ENCODE measurements at places on chromosomes 12 and 14.
A peak's percentile ranks its signal among the peaks of the same experiment; 100 is the strongest.

DNA sequence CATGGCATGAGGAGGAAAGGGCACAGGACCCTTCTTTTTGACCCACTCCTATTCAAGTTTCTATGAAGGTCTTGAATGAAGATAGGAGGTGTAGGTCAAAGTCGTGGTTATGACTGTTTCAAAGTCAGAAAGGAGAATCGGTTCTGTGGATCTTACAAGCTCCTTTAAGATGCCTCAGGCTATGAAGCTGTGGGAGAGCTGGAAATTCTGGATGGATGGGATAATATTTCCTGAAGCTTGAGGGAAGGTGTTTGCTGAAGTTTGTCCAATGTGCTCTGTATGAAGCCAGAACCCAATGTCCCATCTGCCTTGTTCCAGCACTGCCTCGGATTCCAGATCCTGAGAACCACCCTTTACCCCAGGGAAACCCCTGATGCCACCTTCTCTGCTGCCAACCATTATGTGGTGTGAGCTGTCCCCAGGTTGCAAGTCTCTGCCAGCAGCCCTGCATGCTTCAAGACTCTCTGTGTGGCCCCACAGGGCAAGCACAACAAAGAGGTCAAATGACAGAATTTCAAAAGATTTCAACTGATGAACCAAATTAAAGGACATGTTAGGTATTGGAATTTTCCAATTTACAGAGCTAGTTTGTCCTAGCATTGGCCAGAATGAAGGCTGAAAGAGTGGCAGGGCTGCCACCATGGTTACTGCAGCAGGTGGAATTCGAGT lies 472.0 kb downstream of the RGS6 start:
- no peak for DNase-seq

DNA sequence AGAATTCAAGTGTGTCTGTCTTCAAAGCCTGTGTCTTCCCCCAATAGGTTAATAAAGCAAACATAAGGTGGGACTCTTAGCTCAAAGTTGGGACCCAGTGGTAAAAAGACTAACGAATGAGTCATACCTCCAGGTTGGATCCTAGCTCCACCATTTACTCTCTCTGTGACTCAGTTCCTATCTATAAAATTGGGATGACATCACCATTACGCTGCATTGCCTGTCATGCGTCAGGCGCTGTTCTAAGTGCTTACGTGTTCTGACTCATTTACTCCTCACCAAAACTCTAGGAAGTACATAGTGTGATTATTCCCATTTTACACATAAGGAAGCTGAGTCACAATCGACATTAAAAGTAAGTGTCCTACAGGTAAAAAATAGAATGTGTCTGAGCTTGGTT lies 915.8 kb downstream of the VRK1 start:
- DNase-seq = no peak

DNA sequence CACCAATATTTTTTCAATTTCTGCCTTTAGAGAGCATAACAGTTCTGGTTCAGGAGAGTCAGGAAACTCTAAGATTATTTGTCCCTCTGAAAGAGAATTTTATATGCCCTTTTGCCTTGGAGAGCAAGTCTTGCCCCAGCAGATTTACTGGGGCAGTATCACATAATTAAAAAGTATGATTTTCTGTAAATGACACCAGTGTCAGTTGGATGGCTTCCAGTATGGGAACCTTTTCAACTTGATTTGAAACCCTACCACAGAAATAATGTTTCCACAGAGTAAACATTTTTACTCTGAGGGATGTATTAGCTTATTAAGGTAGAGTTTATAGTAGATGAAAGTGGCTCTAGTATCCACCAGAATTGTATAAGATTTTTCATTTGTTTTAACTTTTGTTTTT lies 15.4 kb downstream of the NOPCHAP1 start:
- no peak for DNase-seq

DNA sequence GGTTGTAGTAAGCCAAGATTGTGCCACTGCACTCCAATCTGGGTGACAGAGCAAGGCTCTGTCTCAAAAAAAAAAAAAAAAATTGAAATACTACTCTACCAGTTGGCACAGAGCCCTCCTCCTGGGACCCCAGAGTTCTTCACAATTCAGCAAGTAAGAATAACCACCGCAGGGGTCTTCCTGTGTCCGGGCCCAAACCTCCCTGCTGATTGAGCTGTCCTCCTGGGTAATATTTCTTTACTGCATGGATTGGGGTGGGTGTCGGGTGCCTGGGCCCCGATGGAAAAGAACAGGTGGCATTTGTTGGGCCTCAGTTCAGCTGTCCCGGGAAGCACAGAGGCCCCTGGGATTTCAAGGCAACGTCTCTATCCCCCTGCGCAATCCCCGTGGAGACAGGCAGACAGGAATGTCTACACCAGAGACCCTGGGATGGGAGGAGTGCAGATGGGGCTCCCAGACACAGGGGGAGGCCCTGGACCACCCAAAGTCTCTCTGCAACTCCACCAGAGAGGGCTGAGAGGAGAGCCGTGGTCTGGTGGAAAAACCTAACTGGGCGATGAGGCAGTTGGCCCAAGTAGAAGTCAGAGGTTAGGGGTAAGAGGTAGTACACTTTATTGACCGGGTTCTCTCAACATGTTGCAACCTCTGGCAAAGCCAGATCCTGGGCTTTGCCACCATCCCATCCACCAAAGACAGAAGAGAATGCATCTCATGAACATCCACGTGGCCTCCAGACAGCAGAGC lies 32.7 kb upstream of the VPS37B start:
- no peak for DNase-seq

GRCh38 chr14:51297066-51297465 lies 57.0 kb downstream of the TMX1 start:
- DNase-seq = no peak

DNA sequence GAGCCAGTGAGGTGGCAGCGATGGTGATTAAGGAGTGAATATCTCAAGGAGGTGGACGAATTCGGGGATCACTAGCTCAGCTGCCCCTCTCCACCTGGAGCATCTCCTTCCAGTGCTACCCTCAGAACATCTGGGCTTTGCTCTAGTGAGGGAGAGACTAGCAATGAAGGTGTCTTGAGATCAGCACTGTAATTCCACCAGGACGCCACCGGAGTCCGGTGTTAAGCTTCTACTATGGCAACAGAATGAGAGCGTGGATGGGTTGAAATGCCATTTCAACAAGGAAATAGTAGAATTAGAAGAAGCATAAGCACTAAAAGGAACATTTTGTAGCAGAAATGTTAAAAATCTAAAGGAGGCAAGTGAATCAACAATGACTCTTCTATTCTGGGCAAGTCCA lies 61.1 kb downstream of the NTF3 start:
- no peak for DNase-seq

GRCh38 chr12:12350868-12351463 lies 924 bp upstream of the MANSC1 start:
- DNase-seq = no peak

- DNase-seq = no peak
Measured at GRCh38 chr12:104557488-104558195, 100.9 kb downstream of the CHST11 start.

- no peak for DNase-seq
Measured at GRCh38 chr14:28673056-28673455, 93.5 kb upstream of the FOXG1 start.

- peak; percentile 62 for DNase-seq
Measured at GRCh38 chr12:48852734-48853688, 1.0 kb upstream of the DDX23 start.

- no peak for DNase-seq
Measured at GRCh38 chr12:58026426-58026825, 85.1 kb downstream of the ATP23 start.

DNA sequence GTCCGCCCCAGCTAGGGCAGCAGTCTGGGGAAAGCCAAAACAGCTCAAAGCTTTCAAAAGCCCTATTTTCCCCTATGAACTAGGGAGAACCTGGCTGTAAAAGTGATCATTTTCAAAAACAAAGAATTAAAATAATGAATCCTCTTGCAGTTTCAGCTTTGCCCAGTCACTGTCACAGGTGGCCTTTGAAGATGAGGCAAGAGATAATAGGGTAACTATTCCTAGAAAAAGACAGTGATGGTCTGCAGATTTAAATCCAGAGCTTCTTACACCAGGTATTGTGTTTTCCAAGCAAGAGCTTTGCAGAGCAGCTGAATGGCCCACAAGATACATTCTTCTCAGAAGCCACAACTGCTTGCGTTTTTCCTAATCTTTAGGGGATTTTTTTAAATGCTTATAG lies 80.2 kb upstream of the NUDT4 start:
- DNase-seq = no peak

DNA sequence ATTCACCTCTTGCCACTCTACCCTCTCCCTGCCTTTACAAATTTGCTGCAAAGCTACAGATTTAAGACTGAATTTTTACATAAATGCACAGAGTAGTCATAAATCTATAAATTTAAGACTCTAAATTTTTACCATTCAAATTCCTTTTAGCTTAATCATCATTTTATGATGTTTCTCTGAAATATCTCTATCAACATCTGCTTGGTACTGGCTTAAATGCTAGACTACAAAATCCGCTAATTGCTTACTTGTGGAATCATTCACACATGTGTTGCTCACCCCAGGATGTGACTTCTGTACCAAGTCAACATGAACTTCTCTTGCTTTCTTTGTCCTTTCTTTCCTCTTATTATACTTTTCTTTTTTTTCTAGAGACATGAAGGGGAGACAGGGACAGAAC lies 109.2 kb downstream of the GALC start:
- no peak for DNase-seq

DNA sequence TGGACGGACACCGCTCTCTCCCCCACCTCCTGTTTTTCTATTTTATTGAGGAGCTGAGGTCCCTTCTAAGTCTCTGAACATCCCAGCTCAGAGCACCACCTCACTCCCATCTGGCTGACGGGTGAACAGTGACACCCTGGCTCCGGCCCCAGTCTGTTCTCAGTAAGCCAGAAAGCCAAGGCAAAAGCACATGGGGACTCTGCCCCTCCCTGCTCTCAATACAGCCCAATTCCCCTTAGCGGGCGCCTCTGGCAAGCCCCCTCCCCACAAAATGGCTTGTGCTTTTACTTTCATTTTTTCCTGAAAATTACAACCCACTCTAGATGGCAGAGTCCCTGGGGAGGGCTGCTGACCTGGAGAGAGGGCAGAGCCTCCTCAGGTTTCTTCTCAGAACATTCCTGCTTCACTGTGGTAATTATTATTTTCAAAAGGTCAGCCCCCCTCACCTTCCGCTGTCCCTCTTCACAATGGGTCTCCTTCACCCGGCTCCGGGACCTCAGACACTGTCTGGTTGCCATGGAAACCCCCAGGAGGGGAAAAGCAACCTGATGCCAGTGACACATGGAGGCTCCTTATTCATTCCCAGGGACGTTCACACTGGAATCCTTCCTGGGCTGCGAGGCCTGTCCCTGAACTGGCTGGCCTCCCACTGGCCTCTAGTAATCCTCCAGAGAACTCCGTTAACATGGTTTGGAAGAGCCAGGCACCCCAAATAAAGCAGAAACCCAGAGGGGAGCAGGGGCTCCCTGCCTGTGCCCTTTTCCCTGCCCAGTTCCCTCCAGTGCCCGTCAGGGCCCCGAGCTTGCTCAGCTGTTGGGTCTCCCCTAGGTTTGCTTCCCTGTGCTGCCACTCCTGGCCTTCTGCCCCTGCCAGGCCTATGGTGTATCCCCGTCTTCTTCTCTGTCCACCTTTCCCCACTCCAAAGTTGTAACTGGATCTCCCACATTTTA lies 15.9 kb downstream of the COL2A1 start:
- no peak for DNase-seq

DNA sequence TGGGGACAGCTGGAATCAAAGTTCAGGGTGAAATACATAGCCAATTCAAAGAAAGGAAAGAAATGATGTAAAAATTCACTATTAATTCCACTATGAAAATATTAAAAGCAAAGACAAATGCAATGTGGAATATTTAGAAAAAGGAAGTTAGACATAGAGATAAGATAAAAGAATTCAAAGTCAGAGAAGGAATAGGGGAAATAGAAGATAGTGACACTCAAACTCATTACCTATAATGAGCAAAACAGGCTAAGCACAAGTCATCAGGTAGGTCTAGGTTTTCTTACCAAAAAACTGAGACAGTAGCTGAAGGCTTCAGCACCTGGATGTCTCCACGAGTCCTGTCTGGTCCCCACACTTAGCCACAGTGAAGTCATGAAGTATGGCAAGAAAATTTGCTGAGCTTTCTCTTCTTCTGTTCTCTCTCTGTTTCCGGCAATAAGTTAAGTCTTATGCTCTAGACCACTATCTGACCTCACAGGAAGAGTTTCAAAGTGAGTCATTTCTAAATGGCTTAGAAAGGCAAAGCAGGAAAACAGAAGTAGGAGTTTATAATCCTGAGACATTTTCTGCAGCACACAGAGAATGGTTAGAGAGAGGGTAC lies at the start of gene C3AR1:
TSS of gene C3AR1 (minus strand) at position 369 of the 604 bp plus-strand sequence. CDS start 6,174 bp downstream, outside the sequence.
- no peak for DNase-seq

DNA sequence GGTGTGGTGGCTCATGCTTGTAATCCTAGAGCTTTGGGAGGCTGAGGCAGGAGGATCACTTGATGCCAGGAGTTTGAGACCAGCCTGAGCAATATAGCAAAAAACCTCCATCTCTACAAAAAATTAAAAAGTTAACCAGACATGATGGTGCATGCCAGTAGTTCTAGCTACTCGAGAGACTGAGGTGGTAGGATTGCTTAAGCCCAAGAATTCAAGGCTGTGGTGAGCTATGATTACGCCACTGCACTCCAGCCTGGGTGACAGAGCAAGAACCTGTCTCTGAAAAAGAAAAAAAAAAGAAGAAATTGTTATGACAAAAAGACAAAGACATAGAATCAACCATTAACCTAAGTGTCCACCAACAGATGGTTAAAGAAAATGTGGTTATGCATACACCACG lies 2.1 kb upstream of the ATP23 start:
- no peak for DNase-seq

GRCh38 chr14:29926701-29927375 lies 809 bp downstream of the PRKD1 start:
- DNase-seq = no peak

GRCh38 chr12:95988506-95989275 lies 7.5 kb downstream of the HAL start:
- no peak for DNase-seq

- no peak for DNase-seq
Measured at GRCh38 chr12:103421402-103421801, 74.4 kb downstream of the C12orf42 start.

GRCh38 chr14:71532344-71532743 lies 399.9 kb upstream of the RGS6 start:
- DNase-seq = no peak

DNA sequence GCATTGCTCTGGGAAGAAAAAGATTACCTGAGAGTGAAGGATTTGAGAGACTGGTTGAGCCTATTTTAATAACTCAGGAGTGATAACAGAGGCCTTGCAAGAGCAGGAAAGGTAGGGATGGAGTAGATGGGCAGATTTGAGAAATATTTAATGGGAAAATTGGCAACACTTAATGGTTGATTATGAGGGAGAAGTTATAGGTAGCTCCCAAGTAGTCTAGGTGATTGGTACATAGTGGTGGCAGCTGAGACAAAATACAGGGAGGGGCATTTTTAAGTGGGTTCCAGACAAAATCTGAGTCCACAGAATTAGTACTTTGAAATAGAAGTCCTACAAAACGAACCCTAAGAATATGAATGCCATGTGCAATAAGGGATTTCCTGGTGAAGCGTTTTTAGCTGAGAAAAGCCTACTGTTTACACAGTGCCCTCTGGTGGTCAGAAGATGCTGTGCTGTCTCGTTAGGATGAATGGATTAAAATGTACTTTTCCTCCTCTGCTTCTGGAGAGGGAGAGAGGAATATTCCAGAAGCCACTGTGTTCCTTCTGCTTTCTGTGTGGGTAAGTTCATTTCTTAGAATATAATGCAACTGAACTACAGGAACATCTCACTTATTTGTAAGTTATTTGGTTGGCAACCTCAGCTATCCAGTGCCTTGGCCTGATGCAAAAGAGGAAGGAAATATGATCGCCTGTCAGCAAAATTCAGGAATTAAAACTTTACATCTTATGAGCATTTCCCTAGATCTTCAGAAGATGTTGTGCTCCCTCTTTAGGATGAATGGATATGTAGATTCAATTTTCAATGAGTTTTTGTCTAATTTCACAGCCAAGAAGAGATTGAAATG lies 6.5 kb downstream of the ZBTB1 start:
- no peak for DNase-seq

Measured in stimulated activated CD8-positive, alpha-beta memory T cell treated with anti-CD3 and anti-CD28 coated beads, Interleukin-15, amount 100 ng/mL, for 24 hours (primary cell).